GM03348 (cell line): ENCODE measurements at places on chromosomes 6 and 20.
A peak's percentile ranks its signal among the peaks of the same experiment; 100 is the strongest.

DNA sequence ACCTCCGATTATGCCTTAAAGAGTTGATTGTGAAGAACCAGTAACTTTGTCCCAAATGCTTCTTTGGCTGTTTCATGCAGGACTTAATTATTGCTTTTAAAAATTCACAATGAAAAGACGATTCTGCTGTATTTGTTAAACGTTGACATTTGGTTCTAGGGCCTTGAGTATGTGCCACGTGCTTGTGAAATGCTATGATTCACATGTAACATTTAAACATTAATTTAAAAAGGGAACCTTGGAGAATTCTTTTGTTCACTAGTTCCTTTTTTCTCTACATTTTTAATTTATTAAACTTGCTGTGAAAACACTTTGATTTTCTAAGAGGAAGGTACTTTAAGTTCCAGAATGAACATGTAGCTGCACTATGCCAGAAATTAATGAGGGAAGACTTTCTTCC is 9.5 kb downstream of the GZF1 start:
- DNase-seq: no peak

- peak; percentile 94 for DNase-seq
Observed at GRCh38 chr6:107674995-107675738, 148.9 kb downstream of the SCML4 start.

GRCh38 chr6:46473881-46474280 is 17.4 kb downstream of the RCAN2 start:
- peak; percentile 61 for DNase-seq

DNA sequence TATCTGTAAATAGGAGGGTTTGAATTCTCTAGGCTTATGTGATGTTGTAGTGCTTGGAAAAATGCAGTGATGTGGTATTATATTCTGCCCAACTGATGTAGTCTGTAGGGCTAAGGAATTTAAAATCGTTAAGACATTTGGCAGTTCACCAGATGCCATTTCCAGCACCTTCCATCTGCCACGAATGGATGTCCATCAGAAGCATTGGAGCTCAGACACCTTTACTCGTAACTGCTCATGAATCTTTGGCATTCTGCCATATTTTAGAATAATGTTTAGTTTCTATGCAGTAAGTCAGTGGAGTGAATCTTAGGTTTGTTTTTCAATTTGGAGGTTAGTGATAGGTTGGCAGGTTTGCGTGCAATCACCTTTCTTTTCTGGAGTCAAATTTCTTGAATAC is 2.4 kb upstream of the SYTL3 start:
- no peak for DNase-seq

DNA sequence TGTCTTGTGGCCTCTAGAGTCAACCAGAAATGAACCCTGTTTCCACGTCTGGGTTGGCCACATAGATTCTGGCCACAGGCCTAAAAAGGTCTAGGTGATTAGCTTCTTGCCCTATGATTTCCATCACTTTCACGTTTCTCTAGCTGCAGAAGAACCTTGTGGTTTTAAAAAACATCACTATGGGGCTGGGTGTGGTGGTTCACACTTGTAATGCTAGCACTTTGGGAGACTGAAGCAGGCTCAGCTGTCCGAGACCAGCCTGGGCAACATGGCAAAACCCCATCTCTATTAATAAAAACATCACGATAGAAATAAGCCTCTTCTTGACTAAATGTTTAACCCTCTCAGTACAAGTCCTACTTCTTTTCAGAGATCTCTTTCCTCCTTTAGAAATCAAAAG is 27.6 kb downstream of the POLR1C start:
- DNase-seq: no peak

- DNase-seq: no peak
Observed at GRCh38 chr6:23532227-23532626, 593.8 kb upstream of the NRSN1 start.

DNA sequence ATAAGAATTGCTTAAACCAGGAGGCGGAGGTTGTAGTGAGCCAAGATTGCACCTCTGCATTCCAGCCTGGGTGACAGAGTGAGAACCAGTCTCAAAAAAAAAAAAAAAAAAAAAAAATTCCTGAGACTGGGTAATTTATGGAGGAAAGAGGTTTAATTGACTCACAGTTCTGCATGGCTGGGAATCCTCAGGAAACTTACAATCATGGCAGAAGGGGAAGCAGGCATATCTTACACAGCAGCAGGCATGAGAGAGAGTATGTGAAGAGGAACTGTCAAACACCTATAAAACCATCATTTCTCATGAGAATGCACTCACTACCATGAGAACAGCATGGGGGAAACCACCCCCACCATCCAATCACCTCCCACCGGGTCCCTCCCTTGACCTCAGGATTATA is 1.8 kb upstream of the FKBP1A start:
- DNase-seq: no peak

DNA sequence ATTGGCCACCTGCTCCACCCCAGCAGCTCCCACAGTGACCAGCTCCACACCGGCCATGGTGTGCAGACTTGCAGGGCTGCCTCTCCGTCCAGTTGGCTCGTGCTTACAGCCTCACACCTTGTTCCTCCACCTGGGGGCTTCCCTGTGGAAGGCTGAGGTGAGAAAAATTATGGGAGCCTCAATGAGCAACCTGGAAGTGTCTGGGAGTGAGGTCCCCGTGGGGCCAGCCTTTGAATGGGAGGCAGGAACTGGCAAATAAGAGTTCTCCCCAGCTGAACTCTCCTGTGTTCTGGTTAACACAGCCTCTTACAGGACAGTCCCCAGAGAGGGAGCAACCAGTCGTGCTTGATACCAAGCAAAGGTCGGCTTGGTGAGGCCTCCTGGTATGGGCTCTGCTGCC is 3.8 kb upstream of the PFDN4 start:
- DNase-seq: no peak

DNA sequence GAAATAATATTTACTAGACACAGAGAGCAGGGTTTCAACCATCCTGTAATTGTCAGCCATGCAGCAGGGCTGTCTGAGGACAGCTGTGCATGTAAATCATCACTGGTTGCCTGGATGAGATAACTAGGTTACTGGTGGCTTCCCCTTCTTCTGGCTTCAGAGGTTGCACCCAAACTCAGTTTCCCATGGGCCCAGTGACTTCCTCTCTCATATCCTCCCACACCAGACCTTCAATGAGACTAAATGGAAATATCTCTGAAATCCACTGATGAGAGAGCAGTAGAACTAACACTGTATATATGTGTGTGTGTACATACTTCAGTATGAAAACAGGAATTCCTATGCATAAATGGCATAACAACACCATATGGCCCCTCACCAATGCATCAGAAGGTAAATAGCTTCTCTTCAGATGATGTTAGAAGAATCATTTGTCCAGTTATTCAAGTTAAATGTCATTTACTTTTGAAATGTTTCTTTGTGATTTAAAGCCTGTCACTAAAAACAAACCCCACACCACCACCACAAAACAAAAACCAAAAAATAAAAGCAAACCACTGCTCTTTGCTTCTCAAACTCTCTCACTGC is 51.0 kb upstream of the IL20RA start:
- no peak for DNase-seq

DNA sequence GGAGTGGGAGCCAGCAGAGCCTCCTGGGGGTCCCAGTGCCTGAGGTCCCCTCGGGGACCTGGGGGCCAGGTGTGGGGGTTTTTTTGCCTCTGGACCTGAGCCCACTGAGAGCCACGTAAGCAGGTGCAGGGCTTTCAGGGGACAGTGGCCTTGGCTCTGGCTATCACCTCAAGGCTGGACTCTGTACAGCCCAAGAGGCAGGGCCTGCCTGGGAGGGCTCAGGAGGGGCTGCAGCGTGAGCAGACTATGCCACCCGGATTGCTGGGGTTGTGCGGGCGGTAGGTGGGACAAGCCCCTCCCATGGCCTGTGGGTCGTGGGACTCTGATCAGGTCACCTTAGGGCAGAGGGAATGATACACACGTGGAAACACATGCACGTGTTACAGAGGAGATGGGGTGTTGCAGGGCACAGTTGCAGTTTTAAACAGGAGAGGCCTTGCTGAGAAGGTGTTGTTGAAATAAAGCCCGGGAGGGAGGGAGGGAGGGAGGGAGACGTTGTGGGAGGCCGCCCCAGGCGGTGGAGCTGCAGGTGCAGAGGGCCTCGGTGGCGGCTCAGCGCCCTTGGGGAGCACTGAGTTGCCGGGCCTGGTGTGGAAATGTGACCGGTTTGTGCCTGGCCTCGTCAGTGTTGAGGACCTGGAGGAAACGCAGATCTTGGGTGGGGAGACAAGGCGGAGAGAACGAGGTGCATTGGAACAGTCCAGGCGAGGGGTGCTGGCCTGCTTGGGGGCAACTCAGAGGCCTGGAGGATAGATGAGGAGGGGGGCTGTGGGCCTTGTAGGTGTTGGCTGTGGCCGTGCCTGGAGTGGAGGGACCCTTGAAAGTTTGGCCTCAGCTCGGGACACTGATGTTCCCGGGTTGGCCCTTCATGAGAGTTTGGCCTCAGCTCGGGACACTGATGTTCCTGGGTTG is 2.3 kb downstream of the TCEA2 start:
- no peak for DNase-seq

DNA sequence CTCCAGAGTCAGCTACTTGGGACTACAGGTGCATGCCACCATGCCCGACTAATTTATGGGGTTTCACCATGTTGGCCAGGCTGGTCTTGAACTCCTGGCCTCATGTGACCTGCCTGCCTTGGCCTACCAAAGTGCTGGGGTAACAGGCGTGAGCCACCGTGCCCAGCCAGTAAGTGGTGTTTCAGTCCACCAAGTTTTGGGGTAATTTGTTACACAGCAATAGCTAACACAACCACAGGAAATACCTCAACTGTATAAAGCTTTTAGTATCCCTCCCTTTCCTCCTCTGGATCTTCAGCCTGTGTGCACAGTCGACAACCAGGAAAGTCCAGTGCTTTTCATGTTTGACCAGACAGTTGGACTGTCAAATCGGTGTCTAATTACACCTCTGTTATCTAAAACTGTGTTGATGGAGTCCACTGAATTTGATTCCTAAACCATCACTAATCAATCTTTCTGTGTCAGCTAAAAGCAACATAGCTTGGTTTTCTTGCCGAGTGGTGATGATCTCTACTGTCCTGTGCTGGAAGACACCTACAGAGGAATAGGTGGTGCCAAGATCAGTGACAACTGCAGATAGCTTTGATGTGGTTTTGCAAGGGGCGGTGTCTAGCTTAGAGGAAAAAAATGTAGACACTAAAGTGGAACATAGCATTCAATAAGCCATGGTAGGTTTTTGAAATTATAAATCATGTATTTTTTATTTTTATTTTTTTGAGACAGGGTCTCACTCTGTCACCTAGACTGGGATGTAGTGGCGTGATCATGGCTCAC is 22.2 kb upstream of the ZBTB2 start:
- no peak for DNase-seq

DNA sequence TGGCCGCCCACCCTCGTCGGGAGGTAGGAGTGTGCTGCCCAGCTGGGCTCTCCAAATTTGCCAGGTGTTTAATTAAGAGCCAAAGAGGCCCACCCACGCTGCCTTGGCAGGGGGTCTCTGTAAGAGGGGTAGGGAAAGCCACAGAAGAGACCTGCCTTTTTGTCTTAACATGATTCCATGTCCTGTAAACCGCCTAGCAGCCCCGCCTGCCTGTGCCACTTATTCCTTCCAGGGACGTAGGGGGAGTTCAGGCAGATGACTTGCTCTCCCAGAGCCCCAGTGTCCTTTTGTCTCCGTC is 2.1 kb downstream of the FAM210B start:
- no peak for DNase-seq

- no peak for DNase-seq
Observed at GRCh38 chr6:44921798-44922197, 406.3 kb upstream of the RUNX2 start.
